HCEC 1CT (cell line): ENCODE measurements at places on chromosomes 4 and X.

GRCh38 chrX:123920105-123920785 lies 41.3 kb upstream of the STAG2 start:
- peak; percentile 71 for DNase-seq

DNA sequence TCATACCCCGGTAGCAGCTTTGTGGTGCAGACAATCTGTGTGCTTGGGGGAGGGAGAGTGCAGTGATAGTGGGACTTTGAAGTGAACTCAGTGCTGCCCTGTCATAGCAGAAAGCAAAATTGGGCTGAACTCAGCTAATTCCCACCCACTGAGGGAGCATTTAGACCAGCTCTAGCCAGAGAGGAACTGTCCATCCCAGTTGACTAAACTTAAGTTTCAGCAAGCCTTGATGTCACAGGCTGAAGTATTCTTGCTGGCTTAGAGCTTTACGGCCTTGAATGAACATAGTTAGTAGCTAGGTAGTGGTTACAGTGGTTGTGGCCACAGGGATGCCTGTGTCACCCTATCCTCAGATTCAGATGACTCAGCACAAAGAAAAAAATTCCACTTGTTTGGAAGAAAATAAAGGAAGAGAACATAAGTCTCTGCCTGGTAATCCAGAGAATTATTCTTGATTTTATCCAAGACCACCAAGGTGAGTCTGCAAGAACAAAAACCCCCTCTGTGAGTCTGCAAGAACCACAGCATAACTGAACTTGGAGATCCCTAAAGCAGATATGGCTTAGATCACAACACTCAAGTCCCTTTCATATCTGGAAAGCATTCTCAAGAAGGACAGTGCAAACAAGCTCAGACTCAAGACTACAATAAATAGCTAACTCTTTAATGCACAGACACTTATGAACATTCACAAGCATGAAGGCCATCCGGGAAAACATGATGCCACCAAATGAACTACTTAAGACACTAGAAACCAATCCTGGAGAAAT lies 39.4 kb downstream of the ADH7 start:
- DNase-seq, result peak; percentile 2

DNA sequence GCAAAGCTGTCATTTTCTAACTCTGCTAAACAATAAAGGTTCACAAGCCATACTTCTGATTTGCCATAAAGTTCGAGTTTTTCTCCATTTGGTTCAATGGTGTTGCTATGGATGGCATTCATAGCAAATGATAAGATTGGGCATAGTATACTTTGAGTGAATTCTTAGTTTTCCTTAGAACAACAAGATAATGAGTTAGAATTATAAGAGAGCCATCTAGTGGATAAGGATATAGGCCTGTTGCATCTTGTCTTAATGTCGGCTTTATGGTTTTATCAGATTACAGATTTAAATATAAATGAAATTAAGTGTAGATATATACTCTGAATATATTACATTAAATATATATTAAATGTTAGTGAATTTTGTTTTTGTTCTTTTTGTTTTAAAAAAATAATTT lies 644.6 kb downstream of the IL1RAPL1 start:
- DNase-seq, result no peak

GRCh38 chr4:159191989-159192388 lies 89.1 kb downstream of the RAPGEF2 start:
- peak; percentile 71 for DNase-seq

GRCh38 chr4:146401274-146401673 lies 120.5 kb downstream of the SLC10A7 start:
- DNase-seq, result no peak

DNA sequence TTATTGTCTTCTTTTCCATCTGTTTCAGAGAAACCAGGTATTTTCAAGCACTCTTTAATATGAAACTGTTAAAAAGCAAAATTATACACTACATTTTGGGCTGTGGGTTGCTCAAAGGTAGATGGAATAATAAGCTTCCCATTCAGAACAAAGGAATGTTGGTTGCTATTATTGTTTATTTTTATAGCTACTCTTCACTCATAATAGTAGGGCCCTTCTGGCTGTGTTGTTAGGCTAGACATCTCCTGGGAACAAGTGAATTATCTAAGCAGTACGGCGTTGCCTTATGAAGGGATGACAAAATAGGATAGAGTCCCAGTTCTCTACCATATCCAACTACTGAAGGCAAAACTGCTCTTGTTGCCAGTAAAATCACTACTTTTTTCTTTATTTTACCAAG lies 34.2 kb downstream of the TENM3 start:
- DNase-seq, result no peak
